Stimulated activated CD4-positive, alpha-beta T cell treated with anti-CD3 and anti-CD28 coated beads, Interleukin-4, amount 100 ng/mL, for 1 hour (primary cell): ENCODE measurements at places on chromosomes 6 and 20.

GRCh38 chr6:111899531-111899930 lies 26.3 kb upstream of the FYN start:
- DNase-seq: no peak

- DNase-seq: no peak
Observed at GRCh38 chr6:159075506-159076228, 30.9 kb upstream of the TAGAP start.

DNA sequence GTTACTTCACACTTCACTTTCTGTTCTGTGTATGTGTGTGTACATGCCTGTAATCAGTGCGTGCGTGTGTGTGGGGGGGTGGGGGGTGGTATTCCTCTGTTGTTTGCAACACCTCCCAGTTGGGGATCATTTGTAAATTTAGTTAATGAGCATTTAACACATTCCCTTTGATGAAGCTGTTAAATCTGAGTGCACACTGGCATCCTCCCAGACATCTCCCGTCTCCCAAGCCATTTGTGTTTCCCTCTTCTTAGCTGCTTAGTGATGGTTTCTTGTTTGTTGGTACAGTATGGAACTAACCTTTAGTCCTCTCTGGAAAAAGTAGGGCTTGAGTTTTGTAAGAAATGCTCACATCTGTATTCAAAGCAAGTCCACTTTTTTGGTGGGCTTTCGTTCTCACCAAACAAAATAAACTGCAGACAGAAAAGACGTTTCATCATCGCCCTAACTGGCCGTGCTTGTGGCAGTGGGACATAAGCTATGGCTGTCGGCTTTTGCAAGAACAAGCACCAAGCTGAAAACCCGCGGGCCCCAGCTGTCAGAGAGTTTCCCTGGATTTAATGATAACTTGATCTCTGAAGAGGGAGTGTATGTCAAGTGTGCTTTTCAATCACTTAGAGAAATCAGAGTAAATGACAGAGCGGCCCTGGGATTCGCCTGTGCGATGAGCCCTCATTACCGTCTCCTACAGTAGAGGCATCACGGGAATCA lies 54.9 kb upstream of the SASH1 start:
- DNase-seq: no peak

GRCh38 chr20:58772786-58773185 lies 77.9 kb downstream of the GNAS-AS1 start:
- no peak for DNase-seq

DNA sequence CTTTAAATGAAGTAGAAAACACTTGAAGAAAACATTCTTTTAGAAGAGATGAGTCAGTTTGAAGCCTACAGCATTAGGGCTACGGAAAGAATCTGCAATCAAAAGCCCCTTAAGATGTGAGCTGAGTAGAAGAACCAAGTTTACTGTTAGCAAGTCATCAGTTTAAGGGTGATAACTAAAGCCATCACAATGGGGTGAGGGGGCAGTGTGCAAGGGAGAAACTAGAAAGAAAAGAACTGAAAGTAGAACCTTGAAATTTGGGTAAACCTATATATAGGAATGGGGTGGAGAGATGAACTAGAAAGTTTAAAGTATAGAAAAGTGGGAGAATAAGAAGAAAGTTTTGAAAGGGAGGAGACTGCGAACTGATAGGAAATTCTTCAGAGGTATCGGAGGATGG lies 212.9 kb downstream of the COL19A1 start:
- no peak for DNase-seq

DNA sequence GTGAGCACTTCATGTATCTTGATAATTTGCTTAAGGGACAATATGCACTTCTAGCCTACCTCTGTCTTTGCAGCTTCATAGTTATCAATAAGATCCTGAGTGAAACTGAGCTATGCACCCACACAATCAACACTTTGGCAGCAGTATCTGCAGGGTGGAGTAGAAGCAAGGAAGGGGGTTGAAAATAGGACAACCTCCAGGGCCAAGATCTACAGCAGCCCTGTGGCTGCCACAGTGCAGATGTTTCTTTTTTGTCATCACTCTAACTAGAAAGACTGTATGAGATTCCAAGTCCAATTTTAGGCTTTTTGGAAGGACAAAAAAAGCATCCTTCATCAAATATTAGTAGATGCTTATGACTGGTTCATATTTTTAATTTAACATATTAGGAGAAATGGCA lies 336.1 kb upstream of the CITED2 start:
- no peak for DNase-seq

GRCh38 chr6:15073344-15073789 lies 172.5 kb upstream of the JARID2 start:
- DNase-seq: no peak

- DNase-seq: no peak
Observed at GRCh38 chr6:139235661-139236060, 56.1 kb downstream of the TXLNB start.

DNA sequence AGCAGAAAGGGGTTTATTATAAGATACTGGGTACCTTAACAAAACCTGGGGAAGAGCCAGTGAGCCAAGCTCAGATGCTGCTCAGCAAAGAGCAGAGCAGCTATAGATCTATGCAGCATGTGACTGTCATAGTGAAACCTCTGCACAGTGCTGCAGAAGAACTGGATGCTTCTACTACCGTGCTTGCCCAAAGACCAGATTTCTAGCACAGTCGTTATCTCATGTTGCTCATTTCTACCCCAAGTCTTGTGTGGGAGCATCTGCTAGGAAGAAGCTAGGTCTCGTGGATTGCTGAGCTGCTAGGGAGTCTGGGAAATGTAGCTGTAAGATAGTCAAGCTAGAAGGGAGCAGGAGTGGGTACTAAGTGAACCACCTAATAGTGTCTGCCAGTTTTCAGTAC lies 31.7 kb upstream of the GNRH2 start:
- peak; percentile 4 for DNase-seq

- peak; percentile 47 for DNase-seq
Observed at GRCh38 chr6:154039231-154039842, at the start of gene OPRM1. Gene OPRM1 (plus strand): TSS chr6:154039240. CDS start chr6:154039545, 305 bp downstream.

DNA sequence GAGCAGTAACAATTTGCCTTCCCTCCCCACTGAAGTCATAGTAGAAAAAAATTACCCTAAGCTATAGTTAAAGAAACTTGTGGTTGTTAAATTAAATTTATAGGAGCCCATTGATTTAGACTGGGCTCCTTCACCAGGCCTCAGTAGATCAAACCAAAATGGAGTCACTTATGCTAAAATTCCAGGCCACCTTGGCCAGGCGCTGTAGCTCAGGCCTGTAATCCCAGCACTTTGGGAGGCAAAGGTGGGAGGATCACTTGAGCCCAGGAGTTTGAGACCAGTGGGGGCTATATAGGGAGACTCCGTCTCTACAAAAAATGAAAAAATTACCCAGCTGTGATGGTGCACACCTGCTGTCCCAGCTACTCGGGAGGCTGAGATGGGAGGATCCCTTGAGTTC lies 15.0 kb upstream of the GMNN start:
- DNase-seq: no peak

DNA sequence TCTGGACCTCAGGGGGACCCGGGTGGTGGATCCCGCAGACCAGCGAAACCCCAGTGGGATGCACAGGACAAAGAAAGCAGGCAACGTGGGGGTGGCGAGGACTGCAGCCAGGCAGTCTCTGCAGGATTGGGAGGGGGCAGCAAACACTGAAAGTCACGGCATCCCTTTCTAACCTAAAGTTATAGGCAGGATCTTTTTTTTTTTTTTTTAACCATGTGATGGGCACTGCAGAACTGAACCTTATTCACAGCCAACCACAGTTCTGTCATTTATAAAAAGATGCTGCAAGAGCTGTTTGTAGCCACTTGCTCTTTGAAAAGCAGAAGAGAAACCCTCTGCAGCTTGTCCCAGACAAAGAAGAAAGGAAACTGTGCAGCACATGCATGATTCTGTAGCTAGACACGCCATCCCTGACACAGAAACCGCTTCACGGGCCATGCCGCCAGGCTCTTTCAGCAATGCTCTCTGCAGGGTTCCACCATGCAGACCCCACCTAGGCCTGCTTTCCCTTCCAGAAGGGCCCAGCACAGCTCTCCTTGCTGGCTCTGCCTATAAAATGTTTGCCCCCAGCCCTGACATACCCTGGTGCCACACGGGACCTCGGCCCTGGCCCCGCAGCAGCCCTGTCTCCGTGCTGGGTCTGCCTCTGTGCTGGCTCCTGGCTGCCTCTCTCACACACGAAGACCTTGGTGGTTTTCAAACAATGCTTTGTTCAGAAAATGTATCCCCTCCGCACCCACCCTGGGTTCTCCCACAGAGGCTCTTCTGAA lies 70.8 kb downstream of the PYGB start:
- no peak for DNase-seq

DNA sequence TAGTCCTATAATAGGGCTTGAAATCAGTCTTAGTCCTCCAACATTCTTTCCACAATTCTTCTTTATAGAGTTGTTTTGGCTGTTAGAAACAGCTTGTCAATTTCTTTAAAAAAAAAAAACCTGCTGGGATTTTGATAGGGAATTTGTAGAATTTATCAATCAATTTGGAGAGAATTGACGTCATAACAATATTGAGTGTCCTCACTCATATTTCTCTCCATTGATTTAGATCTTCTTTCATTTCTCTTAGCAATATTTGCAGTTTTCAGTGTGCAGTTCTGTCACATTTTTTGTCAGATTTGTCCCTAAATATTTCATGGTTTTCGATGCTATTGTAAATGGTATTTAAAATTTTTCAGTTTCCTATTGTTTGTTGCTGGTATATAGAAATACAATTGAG lies 5.3 kb upstream of the LINC00237 start:
- DNase-seq: no peak

DNA sequence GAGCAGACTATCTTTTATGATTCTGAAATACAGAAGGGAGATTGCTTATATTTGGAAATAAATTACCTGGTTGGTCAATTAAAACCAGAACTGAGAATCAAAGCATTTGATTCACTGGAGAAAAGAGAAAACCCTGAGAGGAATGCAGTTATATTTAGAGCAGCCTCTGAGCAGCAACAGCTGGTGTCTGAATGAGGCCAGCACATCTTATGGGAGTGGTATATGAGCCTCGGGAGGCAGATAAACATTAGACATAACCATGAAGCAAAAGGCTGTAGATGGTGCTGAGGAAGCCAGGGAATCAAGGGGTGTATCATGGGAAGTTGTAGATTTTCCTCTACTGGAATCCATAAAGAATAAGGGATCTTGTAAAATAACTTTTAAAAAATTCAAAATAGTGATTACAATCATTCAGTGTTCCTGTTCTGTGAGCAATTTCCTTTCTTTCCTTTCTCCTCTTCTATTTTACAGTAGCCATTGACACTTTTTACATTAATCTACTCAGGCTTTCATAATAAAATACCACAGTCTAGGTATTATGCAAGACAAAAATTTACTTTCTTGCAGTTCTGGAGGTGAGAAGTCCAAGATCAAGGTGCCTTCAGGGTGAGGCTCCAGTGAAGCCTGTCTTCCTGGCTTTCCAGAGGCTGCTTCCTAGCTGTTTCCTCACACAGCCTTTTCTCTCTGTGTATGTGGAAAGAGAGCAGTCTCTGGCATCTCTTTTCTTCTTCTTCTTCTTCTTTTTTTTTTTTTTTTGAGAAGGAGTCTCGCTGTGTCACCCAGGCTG lies 32.8 kb upstream of the ENPP5 start:
- DNase-seq: no peak

DNA sequence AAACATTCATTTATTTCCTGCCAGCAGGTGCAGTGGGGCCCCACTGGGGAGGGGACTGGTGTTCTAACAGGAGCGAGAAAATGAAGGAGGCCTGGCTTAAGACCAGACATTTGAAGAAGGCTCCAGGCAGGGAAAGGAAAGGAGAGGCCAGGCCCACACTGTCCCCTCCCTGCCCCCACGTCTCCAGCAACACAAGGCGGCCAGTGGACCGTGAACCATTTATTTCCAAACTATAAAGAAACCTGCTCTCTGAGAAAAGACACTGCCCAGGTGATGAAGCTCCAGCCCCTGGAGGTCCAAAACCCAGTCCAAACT lies 41.4 kb upstream of the CDH22 start:
- DNase-seq: no peak

GRCh38 chr6:43828711-43829110 lies 58.7 kb downstream of the VEGFA start:
- no peak for DNase-seq

DNA sequence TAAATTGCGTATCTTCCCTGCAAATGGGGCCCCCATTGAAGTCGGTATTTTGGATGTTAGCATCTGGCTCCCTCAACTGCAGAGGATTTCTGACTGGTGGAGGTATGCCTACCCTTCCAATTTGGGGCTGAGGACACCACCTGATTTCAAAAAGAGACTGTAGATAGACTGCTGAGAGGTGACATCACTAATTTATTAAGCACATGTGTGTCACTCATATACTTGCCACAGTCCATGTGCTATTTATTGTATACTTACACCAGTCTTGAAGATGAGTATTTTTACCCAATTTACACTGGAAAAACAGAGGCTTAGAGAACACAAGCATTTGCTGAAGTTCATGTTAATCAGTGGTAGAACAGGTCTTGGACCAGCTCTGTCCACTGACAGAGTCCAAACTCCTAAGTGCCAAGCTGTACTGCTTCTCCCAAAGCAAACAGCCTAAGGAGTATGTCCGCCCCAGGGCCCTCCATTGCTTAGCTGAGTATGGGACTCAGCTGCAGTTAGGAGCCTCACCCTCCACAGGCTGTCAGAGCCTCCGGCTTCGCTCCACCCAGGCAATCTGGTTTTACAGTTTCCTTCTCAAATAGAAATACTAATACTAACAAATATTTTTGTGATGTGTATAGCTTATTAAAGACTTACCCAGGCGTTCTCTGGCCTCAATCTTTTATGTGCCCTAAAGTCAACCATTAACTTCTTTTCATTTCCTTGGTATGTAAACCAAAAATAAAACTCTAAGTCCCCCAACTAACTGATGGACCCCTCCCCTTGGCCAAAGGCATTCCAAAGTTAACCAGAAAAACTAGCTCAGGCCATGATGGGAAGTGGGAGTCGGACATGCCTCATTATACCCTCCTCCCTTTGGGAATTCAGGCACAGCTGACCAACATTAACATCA lies 17.5 kb downstream of the RIN2 start:
- DNase-seq: no peak

- peak; percentile 17 for DNase-seq
Observed at GRCh38 chr20:33914919-33915318, 78.8 kb upstream of the RALY start.

- DNase-seq: no peak
Observed at GRCh38 chr20:46720776-46721425, 11.5 kb downstream of the SLC2A10 start.

GRCh38 chr20:60420676-60421229 lies 462.5 kb downstream of the CDH26 start:
- DNase-seq: no peak
